NCI-H1048 (cell line): ENCODE measurements at places on chromosomes 6 and 20.
A peak's percentile ranks its signal among the peaks of the same experiment; 100 is the strongest.

- DNase-seq, result peak; percentile 37
Measured at GRCh38 chr20:44217342-44218092, 6.9 kb upstream of the OSER1 start.

DNA sequence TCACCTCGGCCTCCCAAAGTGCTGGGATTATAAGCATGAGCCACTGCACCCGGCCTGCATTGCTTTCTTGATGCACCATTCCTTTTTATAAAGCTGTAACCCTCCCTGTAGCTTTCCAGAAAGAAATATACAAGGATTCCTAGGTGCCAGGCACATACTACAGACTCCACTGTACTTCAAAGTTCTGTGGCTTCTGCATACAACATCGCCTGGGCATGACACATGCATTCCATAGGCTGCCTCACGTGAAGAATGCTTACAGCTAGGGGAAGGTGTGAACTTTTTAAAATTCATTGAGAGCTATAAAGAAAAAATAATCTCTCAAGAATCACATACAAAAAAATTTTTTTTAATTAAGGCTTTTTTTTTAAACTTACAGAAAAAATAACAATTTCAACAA, 50.2 kb downstream of the TRAM2 start:
- no peak for DNase-seq

DNA sequence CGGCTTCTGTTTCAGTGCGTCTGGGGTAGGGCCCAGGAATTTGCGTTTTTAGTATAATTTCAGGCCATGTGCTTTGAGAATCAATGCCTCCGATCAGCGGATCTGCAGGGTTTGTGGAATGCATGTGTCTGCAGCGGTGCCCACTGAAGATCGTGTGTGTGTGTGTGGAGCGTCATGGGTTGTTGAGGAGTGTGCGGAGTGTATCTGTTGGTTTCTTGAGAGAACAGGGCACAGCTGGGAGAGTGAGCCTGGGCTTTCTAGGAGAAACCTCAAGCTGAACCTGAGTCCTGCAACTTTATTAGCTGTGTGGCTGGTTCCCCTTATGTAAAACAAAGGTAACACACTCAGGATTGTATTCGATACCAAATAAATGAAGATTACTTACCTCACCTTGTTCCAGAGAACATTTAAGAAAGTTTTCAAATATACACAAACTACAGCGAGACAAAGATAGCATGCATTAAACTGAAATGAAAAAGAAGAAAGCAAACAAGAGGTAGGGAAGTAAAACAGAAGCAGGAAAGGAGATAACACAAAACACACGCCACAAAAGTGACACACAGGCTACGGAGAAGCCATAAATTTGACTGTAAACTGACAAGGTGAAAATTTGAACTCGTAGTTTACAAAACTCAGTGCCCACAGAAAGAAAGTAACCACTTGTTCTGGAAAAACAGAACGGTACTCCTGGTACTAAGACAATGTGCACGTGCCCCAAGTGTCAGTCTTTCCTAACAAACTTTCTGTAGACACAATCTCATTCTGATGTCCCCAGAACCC, 28.8 kb downstream of the PDE10A start:
- no peak for DNase-seq

DNA sequence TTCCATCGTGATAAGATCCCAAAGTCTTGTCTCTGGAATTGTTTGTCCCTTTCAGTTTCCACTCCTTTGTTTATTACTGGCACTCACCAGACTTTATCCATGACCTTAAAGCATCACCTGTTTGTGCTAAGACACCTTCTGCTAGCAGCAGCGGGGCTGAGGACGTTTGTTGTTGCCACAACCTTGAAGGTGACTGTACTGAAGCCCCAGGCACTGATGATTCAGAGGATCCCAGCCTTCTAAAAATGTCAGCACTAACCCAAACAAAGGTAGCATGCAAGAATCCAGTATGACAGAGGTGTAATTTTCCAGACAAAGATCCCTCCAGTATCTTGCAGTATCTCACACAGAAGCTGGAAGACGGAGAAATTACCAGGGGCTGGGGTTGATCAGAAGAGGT, 28.9 kb upstream of the SMIM8 start:
- DNase-seq, result no peak

DNA sequence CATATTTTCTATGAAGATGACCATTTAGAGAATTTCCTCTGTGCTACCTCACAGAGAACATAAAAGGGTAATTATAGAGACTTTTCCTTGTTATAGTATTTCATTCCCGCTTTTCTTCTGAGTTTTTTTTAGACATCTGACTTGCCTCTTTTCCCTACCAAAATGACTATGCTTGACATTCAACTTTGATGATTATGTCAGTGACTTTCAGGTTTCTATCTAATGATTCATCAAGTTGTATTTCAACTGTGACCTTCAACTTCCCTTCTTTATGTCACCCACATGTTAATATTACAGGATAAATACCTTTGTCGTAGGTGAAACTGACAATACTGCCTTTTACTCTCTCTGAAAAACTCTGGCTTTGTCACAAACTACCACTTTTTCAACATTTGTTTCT, 95.3 kb downstream of the MLIP start:
- DNase-seq, result no peak

- DNase-seq, result no peak
Measured at GRCh38 chr6:153032255-153032882, 29.9 kb upstream of the MTRF1L start.

DNA sequence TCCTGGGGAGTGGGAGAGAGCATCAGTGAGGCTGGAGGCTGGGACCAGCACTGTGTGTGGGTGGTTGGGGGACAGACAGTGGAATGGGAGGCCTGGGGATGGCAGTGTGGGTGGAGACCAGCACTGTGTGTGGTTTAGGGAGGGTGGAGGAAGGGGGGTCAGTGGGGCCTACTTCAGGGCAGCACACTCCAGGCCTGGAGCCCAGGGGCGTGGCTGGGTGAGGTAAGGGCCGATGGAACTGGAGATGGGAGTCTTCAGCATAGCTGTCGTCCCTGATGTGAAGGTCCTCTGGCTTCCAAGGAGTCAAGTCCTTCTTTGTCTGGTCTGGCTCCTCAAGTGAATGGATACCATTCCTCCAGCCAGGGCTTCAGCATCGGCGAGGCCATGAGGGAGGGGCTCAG, 18.6 kb downstream of the KCNK17 start:
- DNase-seq, result no peak
